Upper lobe of right lung (tissue), 1 donor: ENCODE measurements at places on chromosomes 11 and 22. TPM values are rescaled to one million over a fixed set of nuclear protein-coding genes. Genes with fewer than 3 reads are reported as not detected.

Gene SUSD2
- total RNA-seq: 277 TPM

Gene OR4D9
- total RNA-seq: not detected

Gene OR4D5
- total RNA-seq: not detected

DNA sequence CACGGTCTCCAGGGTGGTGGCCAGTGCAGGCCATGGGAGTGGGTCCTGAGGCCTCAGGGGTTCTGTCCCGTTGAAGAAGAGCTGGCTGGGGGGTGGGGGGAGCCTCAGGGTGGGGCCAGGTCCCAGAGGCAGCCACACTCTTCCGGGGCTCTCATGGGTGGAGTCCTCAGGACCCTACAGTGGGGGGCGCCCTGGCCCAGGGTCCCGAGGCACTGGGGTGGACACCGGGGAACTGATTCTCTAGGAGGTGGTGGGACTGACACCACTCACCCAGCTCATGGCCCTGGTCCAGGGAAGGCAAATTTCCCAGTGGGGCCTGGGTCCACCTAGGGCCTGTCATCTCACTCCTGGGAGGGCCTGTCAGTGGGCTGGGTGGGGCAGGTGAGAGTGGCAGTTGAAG lies 12.8 kb downstream of the GGT5 start:
- no peak for DNase-seq
- H3K4me3 ChIP-seq: no peak overlapping the region
- no peaks in the 10 kb centered on the region for H3K27me3 ChIP-seq
- no peaks in the 10 kb centered on the region for H3K4me1 ChIP-seq

GRCh38 chr22:37519268-37520195 lies at the start of gene CARD10:
Gene CARD10, minus strand, starts transcription at chr22:37519415. Its CDS starts 215 bp downstream, at chr22:37519200.
- H3K4me3 ChIP-seq: peak within 1 kb of the TSS; percentile 63
- H3K27ac ChIP-seq: peak within 1 kb of the TSS; percentile 42
- peaks cover 9% of the 10 kb centered on the region for H3K4me1 ChIP-seq
- no peaks in the 10 kb centered on the region for H3K27me3 ChIP-seq
- H3K36me3 ChIP-seq: no peaks in the 10 kb centered on the region

DNA sequence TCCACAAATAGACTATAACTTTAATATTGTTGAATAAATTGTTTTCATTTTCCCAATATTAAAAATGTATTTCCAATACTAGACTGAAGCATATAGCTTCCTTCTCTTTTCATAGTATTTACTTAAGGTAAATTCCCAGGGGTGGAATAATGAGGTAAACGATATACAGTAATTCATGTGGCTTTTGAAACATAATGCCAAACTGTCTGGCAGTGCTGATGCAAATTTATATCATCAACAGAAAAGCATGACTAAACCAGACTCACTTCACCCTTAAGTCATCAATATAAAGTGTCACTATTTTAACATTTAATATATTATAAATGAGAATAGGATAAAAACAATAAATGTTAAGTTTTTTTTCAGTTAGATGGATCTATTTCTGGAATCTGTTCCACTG lies 13.6 kb downstream of the C2CD3 start:
- peaks cover 9% of the 10 kb centered on the region for H3K36me3 ChIP-seq
- H3K4me1 ChIP-seq: no peaks in the 10 kb centered on the region
- H3K27ac ChIP-seq: no peak overlapping the region
- no peak for DNase-seq
- no peak overlapping the region for H3K4me3 ChIP-seq

GRCh38 chr11:86245369-86246292 lies 1.1 kb downstream of the EED start:
- H3K4me3 ChIP-seq: peak overlapping the region; percentile 79
- H3K27me3 ChIP-seq: no peaks in the 10 kb centered on the region
- H3K27ac ChIP-seq: peak overlapping the region; percentile 97
- no peaks in the 10 kb centered on the region for H3K36me3 ChIP-seq
- DNase-seq: no peak

GRCh38 chr11:63901660-63902059 lies 15.3 kb downstream of the RCOR2 start:
- no peak overlapping the region for H3K27ac ChIP-seq
- DNase-seq: no peak
- H3K4me3 ChIP-seq: no peak overlapping the region
- H3K36me3 ChIP-seq: peaks cover 95% of the 10 kb centered on the region

- H3K27me3 ChIP-seq: no peaks in the 10 kb centered on the region
- no peak overlapping the region for H3K4me3 ChIP-seq
Observed at GRCh38 chr22:26812731-26813130, 155.3 kb downstream of the MIAT start.

- no peak overlapping the region for H3K4me3 ChIP-seq
- peak; percentile 88 for DNase-seq
- H3K36me3 ChIP-seq: no peaks in the 10 kb centered on the region
Observed at GRCh38 chr11:111327908-111328624, 29.7 kb downstream of the POU2AF3 start.

- no peaks in the 10 kb centered on the region for H3K27me3 ChIP-seq
- no peaks in the 10 kb centered on the region for H3K4me1 ChIP-seq
- H3K36me3 ChIP-seq: no peaks in the 10 kb centered on the region
- H3K4me3 ChIP-seq: no peak overlapping the region
- no peak for DNase-seq
- no peak overlapping the region for H3K27ac ChIP-seq
Observed at GRCh38 chr11:21811572-21811971, 381.3 kb upstream of the ANO5 start.

- peak; percentile 85 for DNase-seq
- H3K4me1 ChIP-seq: peaks cover 6% of the 10 kb centered on the region
- H3K27ac ChIP-seq: peak overlapping the region; percentile 45
Observed at GRCh38 chr11:1772270-1773130, 8.8 kb upstream of the CTSD start.

- H3K4me1 ChIP-seq: no peaks in the 10 kb centered on the region
- H3K36me3 ChIP-seq: no peaks in the 10 kb centered on the region
- no peak for DNase-seq
- no peak overlapping the region for H3K27ac ChIP-seq
Observed at GRCh38 chr11:128400382-128401203, 186.8 kb downstream of the ETS1 start.

- peak overlapping the region; percentile 92 for H3K4me3 ChIP-seq
- H3K27me3 ChIP-seq: no peaks in the 10 kb centered on the region
- peaks cover 24% of the 10 kb centered on the region for H3K4me1 ChIP-seq
- no peak for DNase-seq
- peaks cover 14% of the 10 kb centered on the region for H3K36me3 ChIP-seq
- H3K27ac ChIP-seq: peak overlapping the region; percentile 94
Observed at GRCh38 chr11:67442504-67443404, 522 bp downstream of the CORO1B start.

GRCh38 chr11:14370496-14370895 lies 11.5 kb upstream of the RRAS2 start:
- no peak for DNase-seq
- H3K27me3 ChIP-seq: no peaks in the 10 kb centered on the region
- H3K36me3 ChIP-seq: no peaks in the 10 kb centered on the region
- H3K4me1 ChIP-seq: no peaks in the 10 kb centered on the region
- H3K27ac ChIP-seq: no peak overlapping the region

DNA sequence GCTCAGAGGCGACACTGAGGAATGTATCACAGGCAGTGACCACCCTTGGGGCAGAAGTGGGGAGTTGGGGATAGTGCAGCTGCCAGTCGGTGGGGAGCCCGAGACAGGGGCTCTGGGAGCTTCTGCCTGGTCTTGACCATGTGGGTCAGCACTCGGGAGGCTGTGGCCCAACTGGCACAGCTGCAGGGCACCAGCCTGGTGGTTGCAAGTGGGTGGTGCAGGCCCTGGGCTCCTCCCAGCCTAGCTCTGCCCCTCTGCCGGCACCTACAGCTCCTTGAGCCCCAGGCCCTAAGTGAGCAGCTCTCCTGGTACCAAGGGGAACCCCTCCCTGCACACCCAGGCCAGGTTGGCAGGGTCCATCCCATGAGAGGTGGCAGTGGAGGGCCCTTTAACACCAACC lies 12.6 kb upstream of the RASL10A start:
- DNase-seq: no peak
- no peaks in the 10 kb centered on the region for H3K27me3 ChIP-seq
- no peak overlapping the region for H3K27ac ChIP-seq
- no peaks in the 10 kb centered on the region for H3K4me1 ChIP-seq
- H3K4me3 ChIP-seq: no peak overlapping the region
- peaks cover 63% of the 10 kb centered on the region for H3K36me3 ChIP-seq
